Pulmonary artery endothelial cell (primary cell): ENCODE measurements at places on chromosomes 6 and 20. TPM values are rescaled to one million over a fixed set of nuclear protein-coding genes. Genes with fewer than 3 reads are reported as not detected.

GRCh38 chr6:148345176-148345575 lies 2.5 kb downstream of the SASH1 start:
- no peak for DNase-seq

C20orf141 gene
- not detected in 2 replicates for total RNA-seq

DNA sequence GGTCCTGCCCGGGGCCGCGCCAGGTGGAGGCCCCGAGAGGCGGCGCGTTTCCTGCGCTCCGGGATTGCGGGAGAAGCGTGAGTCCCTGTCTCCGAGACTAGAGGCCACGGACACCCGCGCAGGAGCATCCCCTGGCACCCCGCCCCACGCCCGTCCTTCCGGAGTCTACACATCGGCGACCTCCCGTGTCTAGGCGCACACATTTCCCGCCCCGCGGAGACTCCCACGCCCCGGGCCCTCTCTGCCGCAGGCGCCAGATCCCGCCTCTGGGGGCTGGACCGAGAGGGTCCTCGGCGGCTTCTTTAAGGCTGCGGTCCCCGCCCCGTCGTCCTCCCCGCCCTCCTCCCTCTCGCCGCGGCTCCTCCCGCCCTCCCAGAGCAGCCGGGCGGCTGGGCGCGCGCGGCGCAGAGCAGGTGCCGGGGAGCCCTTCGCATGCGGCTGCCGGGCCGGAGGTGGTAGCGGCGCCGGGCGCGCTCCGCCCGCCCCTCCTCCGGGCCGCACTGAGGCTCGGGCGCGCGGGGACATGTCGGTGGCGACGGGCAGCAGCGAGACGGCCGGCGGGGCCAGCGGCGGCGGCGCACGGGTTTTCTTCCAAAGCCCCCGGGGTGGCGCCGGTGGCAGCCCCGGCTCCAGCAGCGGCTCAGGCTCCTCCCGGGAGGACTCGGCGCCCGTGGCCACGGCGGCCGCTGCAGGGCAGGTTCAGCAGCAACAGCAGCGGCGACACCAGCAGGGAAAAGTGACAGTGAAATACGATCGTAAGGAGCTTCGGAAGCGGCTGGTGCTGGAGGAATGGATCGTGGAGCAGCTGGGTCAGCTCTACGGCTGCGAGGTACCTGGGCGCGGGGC lies at the start of gene PPP1R14C:
Gene PPP1R14C, plus strand, starts transcription at position 375 of the 846 bp plus-strand sequence. Its CDS starts 149 bp downstream, at position 524.
- no peak for DNase-seq

DNA sequence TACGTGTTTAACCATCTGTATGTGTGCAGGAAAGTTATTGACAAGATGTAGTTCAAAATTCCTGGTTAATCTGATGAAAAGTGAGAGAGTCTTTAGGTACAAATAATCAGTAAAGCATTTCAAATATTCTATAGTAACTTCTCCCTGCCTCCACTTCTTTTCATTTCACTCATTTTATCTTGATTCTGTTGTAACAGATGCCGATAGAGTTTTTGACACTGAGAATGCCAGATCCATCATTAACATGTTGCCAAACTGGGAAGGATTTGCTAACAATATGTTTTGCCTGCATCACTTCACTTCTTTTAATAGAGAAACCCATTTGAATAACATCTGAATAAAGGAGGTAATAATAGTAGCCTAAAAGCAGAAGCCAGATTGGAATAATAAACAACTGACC lies 20.4 kb upstream of the DEFB112 start:
- no peak for DNase-seq

DNA sequence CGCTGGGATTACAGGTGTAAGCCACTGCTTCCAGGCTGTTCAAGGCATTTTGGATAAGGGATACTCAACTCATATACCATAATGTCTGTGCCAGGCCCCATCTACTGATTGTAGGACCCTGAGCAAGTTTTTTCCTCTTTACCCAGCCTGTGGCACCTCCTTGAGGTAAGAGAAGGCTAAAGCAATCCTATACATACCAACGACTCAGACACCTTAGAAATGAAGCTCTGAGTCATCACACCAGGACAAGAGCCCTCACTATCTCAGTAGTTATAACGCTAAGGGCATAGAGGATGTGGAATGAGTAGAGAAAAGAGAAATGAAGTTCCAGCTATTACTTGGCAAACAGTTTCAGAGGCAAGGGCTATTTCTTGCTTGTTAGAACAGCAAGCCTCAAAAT lies 16.9 kb downstream of the NDRG3 start:
- no peak for DNase-seq

GRCh38 chr6:12709116-12709515 lies 7.5 kb upstream of the PHACTR1 start:
- no peak for DNase-seq
